GOT3 (cell line): ENCODE measurements at places on chromosomes 4 and X.

DNA sequence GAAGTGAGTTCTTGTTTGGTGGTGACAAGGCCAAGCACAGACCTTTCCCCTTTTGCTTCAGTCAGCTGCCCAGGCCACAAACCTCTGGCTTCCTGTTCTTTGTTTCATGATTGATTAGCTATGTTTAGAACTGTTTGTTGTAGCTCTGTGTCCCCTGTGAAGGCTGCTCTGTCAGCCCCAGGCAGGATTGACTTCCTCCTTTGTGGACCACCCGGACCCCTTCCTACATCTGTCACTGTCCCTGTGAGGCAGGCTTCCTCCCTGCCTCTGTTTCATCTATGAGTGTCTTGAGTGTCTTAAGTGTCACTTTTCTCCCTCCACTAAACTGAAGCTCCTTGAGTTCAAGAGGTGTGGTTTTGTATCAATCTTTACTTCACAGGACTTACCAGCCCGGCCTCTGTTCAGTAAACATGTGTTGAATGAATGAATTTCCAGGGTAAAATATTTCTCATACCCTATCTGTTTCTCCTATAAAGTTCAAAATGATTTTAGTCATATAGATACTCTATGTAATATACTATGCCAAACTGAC, 83.5 kb downstream of the ZNF674 start:
- DNase-seq: no peak

- no peak for DNase-seq
These were observed 553.9 kb downstream of the SPRY1 start for GRCh38 chr4:123950530-123950929.

DNA sequence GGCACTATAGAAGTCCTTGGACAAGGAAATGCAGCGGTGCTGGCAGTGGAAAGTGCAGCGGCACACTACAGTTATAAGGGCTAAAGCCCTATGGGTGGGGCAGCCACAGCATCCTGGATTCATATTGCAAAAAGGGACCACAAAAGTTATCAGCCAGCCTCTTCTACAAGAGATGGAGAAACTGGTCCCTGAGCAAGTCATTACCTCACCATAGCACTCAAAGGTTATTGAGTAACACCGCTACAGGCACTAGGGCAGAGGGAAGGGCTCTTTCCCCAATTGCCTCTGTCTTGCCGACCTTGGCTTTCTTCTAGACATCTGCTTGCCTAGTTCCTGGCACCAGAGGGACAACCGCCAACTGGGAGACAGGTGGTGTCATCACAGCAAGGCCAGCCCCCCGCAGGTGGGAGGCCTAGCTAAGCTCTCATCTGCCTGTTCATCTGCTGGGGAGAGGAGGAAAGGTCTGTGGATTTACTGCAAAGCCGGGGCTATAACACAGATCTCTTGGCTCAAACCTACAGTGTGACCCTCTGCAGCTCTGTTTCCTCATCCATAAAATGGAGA, 600.0 kb downstream of the BCOR start:
- DNase-seq: no peak

GRCh38 chr4:151266497-151266896, 10.5 kb upstream of the PRSS48 start:
- no peak for DNase-seq

GRCh38 chrX:53486285-53486684, 52.1 kb upstream of the HSD17B10 start:
- no peak for DNase-seq

DNA sequence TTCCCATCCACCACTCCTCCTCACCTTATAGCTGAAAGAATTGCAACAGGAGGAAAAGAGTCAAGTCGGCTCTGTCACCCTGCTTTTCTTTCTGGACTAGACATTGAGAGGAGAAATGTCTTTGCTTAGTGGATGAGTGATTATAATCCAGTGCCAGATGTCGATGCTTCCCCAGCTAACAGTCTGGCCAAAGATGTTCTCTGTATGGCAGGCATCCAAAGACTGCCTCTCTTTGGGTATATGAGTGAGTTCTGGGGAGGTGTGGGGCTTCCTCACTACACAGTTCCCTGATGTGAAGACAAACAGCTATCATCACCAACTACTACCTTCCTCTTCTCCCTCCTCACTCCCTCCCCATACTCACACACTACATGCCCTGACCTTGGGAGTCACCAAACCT, 90.9 kb downstream of the COMMD8 start:
- no peak for DNase-seq

DNA sequence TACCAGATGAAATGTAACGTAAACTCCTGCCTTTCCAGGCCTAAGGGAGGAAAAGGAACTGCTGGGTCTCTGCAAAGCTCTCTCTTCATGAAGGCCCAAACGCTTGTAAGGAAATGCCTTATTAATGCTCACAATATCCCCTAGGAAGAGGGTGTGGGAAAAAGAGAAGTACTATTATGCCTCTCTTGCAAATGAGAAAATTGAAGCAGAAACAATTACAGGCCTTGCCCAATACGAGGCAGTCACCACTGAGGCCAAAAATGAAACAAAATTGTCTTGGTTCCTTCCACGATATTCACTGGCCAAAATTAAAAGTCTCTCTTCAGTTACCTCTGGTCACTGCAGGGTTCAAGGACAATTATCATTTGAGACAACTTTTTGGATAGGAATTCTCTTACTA, 3.2 kb downstream of the SCARB2 start:
- DNase-seq: no peak

DNA sequence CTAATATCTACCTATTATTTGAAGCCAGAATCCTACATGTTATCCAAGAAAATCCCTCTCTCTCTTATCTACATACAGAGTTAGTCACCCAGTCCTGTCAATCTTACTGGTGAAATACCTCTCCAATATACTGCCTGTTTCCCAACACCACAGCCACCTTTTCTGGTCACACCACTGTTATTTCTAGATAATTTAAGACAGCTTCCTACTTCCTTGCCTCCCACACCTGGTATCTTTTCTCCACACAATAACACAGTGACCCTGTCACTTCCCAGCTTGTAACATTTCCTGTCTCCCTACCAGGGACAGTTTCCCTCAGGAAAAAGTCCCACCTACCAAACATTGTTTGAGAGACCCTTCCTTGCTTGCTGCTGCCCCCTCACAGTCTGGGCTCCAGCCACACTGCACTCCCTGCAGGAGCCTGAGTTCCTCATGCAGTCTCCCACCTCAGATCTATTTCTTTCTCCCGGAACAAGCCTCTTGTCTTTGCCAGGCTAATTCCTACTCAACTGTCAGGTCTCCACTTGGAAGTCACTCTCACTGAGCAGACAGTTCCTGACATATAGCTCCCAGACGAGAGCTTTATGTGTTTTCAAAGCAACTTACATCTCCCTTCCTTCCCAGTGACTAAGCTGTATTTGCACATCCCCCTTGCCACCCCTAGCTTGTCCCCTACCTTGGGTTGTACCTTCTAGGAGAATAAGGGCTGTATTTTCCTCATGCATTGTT, 73.6 kb upstream of the QRFPR start:
- DNase-seq: no peak

DNA sequence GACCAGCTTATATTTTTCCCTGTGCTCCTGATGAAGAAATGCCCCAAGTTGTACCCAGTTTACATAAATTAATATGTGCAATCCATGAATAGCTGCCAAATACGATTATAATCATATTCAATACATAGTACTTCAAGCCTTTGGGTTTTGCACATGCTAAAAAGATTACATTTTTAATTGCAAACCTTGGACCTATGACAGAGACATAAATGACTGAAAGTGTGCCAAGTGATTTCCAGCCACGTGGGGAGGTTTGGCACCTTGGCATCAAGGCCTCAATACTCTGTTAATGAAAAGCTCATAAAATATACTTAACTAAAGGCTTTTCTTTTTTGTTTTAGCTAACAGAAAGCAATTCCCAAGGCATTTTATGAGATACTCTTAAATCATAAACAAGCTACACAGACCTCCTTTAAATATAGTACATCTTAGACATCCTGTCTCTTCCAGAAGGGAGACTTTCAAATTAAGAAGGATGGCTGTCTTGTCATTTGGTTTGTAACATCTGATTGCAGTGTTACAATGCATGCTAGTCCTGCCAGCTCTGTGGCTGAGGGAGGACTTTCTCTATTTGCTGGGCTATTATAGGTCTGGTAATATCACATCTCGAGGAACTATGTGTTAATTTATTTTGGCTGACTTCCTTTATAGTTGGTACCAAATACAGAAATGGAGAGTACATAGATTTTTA, 404.1 kb downstream of the AFF2 start:
- no peak for DNase-seq

GRCh38 chrX:23365541-23365940, 30.9 kb downstream of the PTCHD1 start:
- DNase-seq: no peak

DNA sequence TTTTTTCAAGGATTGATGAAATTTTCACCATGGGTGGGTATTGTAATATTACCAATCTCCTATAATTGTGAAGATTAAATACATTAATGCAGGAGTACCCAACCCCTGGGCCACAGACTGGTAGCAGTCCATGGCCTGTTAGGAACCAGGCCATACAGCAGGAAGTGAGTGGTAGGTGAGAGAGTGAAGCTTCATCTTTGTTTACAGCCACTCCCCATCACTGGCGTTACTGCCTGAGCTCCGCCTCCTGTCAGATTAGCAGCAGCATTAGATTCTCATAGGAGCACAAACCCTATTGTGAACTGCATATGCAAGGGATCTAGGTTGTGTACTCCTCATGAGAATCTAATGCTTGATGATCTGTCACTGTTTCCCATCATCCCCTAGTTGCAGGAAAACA, 15.1 kb downstream of the RAPGEF2 start:
- DNase-seq: no peak

DNA sequence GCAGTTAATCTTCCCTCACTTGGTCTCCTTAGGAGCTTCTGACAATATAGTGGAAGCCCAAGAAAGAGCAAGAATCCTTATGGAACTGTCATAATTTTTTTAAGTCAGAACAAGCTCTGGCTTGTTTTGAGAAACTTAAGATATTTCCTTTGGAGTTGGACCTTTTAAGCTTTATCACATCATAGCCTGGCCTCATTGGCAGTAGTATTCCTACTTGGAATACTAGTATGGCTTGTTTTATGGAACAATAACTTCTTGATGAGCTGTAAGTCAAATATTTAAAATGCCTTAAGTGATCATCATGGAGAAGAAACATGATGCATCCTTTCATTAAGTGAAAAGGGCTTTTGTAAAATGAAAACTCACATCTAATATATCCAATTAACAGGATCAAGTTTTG, 78.0 kb upstream of the NRK start:
- DNase-seq: no peak

DNA sequence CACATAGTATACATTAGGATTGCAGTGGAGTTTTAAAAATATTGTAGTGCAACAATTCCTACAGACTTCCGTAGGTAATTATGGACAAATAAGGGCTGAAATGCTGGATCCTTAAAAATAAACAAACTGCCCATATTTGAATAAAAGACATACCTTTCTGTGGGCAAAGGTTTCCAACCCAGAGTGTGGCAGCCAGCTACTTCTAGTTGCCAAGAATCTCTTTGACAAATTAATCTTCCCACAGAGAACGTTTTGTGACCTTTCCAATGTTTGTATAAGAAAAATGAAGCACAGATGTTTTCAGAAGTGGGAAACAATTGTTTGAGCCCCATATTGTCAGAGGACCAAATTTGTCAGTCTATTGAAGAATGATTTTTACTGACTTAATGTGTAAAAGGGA, 21.1 kb downstream of the GRPR start:
- DNase-seq: no peak

DNA sequence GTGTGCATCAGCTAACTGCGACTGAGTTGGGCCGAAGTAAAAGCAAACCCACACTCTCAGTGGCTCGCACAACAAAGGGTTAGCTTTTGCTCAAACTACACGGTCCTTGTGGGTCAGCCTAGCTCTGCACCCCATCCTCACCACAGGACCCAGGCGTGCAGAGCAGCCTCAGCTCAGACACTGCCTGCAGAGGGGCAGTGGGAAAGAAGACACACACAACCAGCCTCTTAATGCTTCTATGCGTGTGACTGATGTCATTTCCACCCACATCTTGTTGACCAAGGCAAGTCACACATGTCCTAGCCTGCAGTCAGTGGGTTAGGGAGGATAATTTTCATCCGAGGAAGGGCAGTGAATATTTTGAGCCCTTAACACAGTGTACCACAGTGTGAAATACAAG, 40.5 kb downstream of the HMGB2 start:
- DNase-seq: no peak

GRCh38 chr4:71011451-71011850, 18.0 kb downstream of the DCK start:
- no peak for DNase-seq

- no peak for DNase-seq
These were observed 33.7 kb downstream of the HTT-AS start for GRCh38 chr4:3040452-3041191.

DNA sequence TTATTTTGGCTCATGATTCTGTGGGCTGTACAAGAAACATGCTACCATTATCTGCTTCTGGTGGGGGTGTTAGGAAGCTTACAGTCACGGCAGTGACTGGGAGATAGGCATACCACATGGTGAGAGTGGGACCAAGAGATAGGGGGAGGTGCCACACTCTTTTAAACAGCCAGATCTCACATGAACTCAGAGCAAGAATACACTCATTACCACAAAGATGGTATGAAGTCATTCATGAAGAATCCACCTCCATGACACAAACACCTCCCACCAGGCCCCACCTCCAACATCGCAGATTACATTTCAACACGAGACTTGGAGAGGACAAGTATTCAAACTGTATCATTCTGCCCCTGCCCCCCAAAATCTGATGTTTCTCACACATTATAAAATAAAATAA, 2396.7 kb downstream of the PCDH7 start:
- no peak for DNase-seq

DNA sequence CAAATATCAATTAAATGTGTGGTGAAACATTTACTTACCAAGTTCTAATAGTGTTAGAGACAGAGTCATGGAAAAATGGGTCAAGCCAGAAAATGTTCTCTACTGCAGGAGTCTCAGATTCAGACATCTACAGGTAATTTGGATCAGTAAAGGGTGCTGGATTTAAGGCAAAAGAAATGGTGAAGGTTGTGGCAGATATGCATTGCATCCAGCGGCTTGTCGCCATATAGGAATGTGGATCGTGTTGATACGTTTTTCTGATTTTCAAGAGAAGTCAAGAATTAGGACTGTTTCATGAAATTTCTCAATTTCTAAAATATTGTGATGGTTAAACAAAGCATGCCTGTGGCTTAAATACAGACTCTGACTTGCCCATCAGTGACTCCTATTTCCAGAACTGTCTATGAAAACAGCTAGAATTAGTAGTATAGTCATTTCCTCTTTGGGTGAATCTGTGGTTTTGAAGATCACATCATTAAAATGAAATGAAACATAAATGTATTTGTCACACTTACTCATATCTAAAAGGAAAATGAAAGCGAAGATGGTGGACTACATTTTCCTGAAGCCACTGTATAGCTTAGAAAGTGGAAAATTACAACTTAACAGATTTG, 110.1 kb upstream of the VEGFC start:
- DNase-seq: no peak

DNA sequence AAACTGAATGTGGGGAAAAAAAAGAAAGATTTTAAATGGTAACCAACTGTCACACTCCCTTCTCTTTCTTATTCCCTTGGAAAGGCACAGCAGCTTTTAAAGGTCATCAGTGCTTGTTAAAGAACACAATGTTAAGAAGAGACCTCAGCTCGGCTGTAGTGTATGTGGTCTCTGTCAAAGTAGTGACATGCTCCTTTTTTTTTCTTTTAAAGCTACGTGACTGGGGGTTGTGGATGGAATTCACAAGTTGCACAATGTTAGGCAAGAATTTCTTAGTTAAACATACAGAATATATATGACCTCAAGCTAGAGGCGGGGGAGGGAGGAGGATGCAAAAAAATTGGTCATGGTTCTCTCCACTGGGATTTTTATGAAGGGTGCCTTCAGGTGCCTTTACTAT, 45.6 kb downstream of the OCRL start:
- no peak for DNase-seq

GRCh38 chr4:150302553-150302952, 224.3 kb downstream of the DCLK2 start:
- no peak for DNase-seq
